ENCODE measurements at places on chromosomes 7 and 10.

DNA sequence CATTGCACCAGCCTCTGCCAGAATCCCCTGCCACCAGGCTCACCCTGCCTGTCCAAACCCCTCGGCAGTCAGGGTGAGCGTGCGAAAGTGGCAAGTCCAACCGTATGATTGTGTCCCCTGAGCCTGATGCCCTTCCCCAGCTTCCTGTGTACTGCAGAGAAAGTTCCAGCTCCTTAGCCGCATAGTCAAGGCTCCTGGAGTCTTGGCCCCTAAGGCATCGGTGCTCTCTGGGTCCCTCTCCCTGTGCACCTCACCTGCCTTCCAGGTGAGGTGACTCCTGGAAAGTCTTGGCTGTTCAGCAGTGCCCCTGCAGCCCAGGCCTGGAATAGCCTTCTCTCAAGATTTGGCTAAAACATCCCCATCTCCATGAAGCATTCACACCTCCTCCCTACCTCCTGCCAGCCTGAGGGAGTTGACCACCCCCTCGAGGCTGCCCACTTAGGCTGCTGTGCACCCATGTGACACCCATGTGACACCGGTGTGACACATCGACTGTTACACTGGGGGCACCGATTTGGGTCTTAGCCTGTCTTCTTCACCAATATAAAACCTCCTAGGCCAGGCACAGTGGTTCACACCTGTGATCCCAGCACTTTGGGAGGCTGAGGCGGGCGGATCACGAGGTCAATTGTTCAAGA, 56.1 kb upstream of the ELN start:
- peak; percentile 52 for DNase-seq

DNA sequence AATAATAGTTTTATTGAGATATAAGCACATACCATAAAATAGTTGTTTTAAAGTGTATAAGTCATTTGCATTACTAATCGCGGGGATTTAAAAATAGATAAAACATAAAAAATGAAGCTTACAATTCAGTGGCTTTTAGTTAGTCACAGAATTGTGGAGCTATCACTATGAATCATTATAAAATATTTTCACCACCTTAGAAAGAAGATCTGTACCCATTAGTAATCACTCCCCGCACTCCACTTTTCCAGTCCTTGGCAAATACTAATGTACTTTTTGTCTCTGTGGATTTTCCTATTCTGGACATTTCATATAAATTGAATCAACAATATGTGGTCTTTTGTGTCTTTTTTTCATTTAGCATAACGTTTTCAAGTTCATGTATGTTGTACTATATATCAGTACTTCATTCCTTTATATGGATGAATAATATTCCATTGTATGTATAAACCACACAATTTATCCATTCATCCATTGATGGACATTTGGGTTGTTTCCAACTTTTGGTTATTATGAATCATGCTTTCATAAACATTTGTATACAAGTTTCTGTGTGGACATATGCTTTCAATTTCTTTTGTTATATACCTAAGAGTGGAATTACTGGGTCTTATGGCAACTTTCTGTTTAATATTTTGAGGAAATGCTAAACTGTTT, 162.5 kb downstream of the MAGI2 start:
- no peak for DNase-seq

DNA sequence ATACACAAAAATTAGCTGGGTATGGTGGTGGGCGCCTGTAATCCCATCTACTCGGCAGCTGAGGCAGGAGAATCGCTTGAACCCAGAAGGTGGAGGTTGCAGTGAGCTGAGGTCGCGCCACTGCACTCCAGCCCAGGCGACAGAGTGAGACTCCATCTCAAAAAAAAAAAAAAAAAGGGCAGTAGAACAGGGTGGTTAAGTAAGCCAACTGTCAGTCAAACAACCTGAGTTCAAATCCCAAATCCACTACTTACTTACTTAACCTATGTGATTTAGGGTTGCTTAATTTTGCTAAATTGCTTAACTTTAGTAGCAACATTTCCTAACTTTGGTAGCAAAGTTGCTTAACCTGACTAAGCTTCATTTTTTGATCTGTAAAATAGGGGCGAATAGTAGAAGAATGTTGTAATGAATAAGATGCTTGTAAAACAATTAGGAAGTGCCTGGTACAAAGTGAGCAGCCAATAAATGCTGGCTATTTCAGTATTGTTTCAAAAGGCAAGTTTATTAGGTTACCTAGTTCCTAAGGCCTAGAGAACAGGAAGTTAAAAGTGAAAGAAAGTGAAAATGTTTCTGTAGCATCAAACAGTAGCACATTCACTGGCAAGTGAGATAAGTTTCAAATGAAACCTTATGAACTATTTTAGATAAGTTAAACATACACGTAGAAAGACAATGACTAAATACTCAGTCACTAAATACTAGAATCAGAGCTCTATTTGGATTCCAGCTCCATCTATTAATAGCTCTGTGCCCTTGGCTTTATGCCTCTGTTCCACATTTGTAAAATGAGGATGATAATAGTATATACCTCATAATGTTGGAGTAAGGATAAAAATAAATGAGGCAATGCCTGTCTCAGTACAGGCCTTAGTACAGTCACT, 64.3 kb downstream of the HOXA1 start:
- peak; percentile 26 for DNase-seq

DNA sequence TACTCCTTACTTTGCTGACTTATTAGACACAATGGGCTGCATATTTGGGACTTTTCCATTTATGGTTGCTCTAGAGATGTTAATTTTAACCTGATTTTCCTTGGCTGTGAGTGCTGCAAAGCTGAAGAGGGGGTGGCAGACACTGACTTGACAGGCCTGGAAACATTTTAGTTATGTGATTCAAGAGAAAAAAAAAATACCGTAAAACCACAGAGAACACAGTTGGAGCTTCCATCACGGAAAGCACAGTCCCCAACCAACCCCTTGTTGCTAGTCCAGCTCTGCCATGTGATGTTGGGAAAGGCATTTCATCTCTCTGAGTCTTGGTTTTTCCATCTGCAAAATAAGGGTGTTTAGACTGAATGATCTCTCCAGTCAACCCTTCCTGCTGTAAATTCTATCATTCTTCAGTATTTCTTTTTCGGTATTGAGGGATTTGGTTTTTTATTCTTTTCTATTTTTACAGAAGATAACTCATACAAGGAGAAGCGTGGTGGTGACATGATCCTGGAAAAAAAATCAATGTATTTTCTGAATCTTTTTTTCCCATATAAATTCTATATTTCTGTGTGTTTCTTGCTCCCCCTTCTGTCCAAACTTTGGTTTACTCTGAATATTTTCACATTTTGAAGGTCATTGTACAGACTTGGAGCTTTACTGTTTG, 246.1 kb downstream of the REEP3 start:
- DNase-seq = peak; percentile 11

- peak; percentile 21 for DNase-seq
Observed at GRCh38 chr7:136275794-136276193, 298.6 kb upstream of the MTPN start.

- no peak for DNase-seq
Observed at GRCh38 chr7:73625276-73625675, 954 bp upstream of the MLXIPL start.

DNA sequence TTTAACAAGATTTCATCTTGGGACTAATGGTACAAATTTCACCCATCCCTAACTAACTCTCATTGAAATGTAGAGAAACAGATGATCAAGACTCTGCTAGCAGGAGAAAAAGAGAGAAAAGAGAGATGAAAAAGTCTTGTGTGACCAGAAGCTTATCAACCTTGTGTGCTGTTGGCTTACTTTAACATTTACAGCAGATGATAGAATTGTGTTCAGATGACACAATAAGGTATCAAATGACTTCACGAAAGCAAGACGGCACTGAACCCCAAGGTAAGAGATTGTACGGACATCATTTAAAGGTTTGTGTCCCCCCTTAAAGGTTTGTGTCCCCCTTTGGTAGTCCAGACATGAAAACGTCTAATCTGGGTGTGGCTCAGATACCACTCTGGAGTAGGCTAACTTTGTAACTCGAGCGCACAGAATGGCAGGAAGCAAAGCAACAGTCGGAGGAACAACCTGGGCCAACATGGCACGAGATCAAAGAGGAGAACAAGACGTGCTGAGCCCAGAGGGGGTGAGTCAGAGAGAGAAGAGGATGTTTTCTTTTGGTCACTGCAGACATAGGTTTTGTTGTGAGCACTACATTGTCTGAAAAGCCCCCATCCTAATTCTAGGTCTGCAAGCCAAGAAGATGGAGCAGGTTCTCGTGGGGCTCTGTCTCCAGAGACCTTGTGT, 10.4 kb upstream of the LMBR1 start:
- peak; percentile 13 for DNase-seq

- no peak for DNase-seq
Observed at GRCh38 chr10:79437111-79437814, 8.2 kb downstream of the ZCCHC24 start.

- no peak for DNase-seq
Observed at GRCh38 chr7:46368871-46369270, 447.8 kb upstream of the IGFBP3 start.

GRCh38 chr10:78973901-78974616, 94.7 kb upstream of the ZMIZ1 start:
- peak; percentile 96 for DNase-seq

GRCh38 chr10:131934769-131935168, 34.0 kb downstream of the PPP2R2D start:
- DNase-seq = no peak

DNA sequence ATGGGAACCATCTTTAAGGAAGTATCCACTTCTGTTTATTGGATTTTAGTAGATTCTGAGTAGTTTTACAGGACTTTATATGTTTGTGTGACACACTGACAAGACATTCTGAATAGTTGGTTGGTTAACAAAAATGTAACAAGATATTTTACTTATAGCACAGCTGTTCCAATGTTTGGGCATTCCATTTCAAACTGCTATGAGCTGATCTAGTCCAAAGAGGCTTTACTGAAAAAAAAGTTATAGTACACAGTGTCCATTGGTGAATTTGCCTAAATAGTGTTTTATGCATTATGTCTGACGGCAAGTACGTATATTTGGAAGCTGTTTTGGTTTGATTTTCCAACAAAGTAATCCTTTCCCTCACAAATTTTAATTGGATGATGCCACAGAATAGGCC, 99.1 kb downstream of the SAMD9 start:
- DNase-seq = no peak

DNA sequence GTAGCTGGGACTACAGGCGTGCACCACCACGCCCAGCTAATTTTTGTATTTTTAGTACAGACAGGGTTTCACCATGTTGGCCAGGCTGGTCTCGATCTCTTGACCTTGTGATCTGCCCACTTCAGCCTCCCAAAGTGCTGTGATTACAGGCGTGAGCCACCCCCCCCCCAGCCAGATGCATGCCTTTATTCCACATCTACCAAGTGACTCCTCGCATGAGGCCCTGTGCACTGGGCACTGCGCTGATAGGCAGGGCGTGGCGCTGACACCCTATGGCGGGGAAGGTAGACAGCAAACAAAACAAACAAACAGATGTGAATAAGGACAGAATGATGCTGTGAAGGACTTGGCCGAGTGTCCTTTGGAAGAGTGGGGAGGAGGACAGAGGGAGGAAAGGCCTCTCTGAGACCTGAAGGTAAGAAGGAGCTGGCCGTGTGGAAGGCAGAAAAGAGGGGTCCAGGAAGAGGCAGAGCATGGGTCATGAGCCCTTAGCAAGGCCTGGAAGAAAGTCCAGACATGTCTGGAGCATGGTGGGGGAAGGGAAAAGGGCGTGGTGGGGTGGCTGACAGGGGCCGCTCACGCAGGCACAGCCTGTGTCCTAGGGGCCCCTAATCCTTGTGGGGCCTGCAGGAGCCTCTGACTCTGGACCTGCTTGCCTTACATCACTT, 47.5 kb upstream of the CACUL1 start:
- DNase-seq = no peak

DNA sequence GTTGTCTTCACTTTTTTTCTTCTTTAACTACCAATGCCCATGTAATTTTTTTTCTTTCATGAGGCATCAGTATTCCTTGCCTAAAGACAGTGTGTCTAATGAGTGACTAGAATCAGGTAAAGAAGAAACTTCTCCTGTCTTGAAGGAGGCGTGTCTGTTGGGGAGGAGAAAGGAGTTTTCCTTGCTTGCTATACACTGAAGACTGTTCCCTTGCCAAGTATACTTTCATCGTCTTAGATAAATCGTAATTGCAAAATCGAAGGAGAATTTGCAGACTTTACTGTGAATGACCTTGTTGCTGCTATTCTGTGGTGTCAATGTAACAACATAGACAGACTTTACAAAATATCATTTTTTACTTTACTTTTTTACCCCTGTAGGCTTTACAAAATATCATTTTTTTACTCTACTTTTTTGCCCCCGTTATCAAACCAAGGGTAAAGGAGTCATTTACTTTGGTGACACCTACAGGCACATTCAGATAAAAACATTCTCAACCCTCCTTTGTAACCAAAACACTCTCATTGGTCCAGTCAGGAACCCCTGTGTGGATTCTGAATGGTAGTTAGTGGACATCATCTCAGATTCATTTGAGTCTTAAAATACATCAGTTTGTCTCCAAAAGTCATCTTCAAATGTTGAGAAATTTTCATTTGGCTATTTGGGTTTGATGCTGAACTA, 232.4 kb downstream of the AHR start:
- DNase-seq = peak; percentile 51

DNA sequence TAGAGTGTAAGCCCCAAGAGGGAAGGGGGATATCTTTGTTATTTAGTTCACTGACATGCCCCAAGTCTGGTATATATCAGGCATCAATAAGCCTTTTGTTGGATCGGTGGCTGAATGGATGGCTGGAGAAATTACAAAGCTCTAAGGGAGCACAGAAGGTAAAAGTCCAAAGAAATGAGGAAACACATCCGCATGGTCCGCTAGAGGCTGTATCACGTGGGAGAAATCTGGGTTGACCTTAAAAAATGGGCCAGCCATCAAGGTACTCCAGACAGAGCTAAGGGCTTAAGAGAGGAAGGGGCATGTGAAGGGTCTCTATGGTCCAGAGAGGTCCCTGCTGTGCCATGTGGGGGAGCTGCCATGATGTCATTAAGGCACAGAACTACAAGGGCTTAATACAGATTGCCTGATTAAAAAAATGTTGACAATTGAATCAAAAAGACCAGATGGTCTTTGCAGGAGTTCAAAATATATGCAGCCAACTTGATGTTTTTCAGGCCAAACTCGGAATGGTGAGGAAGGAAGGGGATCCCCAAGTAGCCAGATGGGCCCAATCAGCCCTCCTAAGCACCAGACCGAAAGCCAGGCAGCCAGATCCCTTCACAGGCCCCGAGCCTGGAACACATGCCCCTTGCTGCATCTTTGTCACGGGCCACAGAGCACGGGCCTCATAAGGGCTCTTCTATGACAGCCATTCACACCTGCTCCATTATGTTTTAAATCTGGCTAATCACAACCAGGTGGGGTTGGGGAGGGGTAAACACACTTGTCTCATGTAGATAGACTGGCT, 31.9 kb downstream of the SCRN1 start:
- DNase-seq = peak; percentile 71

DNA sequence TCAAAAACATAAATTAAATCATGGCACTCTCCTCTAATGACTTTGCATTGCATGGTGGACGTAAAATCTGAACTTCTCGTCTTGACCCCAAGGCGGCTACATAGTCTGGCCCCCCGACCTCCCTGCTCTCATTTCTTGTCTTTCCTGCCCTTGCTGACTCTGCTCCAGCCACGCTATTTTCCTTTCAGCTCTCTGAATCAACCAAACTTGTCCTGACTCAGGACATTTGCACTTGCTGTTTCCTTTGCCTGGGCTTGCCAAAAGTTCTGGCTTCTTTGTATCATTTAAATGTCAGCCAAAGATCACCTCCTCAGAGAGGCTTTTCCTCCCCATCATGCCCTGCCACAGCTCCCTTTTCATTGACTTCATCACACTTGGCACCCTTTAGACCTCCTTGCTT, 107.7 kb upstream of the NFE2L3 start:
- DNase-seq = no peak

- DNase-seq = no peak
Observed at GRCh38 chr7:105229641-105230040, 159.1 kb downstream of the SRPK2 start.

- DNase-seq = no peak
Observed at GRCh38 chr7:41887416-41887815, 184.5 kb upstream of the INHBA start.

All from NCI-H69 (cell line).